ENCODE measurements at places on chromosomes 13 and 19.
A peak's percentile ranks its signal among the peaks of the same experiment; 100 is the strongest.

DNA sequence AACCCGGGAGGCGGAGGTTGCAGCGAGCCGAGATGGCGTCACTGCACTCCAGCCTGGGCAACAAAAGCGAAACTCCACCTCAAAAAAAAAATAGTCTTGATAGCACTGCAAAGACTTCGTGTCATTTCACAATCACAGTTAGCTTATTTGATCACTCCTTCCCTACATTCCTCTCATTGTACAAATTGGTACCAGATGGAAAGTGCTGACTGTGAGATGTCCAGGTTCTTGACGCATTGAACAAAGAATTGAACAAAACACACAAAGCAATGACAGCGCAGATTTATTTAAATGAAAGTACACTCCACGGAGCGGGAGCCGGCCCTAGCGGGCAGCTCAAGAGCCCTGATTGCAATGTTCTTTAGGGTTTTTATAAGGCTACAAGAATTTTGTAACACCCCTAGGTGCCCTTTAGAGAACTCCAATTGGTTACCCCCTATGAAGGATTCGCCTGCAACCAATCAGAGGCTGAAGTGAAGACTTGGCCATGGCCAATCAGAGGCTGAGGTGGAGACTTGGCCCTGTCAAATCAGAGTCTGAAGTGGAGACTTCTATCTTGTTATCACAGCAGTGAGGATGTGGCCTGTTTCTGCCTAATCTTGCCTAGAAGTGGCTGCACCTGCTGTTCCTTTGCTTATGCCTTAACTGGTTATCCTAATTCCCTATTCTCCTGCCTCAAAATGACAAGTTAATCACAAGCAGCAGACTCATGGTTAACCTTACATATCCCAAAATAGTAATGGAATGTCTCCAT lies 16.7 kb downstream of the ZNF556 start:
- no peak for DNase-seq

GRCh38 chr19:55594996-55595545 lies 4.2 kb downstream of the FIZ1 start:
- no peak for DNase-seq

DNA sequence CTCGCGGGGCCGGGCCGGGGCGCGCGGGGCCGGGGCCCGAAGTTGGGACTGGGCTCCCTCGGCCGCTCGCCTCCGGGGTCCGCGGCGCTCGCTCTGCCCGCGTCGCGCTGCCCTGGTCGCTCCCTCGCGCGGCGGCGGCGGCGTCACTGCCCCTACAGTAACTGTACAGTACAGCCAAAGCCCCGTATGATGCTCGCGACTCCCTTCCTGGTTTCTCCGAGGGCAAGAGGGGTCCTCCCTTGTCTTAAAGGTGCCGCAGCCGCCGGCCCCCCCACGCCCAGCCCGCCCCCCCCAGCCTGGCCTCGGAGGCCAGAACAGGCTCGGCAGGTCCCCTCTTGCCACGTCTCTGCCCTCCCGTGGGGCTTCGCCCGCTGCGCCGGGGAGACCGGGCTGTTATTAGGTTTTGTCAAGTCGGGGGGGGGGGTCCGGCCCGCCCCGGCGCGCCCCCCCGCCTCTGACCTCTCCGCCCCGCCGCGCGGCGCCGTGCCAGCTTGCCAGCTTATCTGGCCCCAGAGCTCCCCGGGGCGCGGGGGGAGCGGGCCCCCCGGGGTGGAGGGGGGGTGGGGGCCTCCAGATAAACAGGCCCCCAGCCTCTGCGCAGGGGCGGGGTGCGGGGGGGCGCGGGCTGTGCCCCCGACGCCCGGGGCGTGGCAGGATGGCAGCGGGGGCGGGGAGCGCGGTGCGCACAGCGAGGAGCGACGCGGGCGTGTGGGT lies at the start of gene ZBTB7A:
Gene ZBTB7A, minus strand, starts transcription at position 218 of the 714 bp plus-strand sequence. CDS start 11,667 bp downstream, outside the sequence.
- peak; percentile 64 for DNase-seq

DNA sequence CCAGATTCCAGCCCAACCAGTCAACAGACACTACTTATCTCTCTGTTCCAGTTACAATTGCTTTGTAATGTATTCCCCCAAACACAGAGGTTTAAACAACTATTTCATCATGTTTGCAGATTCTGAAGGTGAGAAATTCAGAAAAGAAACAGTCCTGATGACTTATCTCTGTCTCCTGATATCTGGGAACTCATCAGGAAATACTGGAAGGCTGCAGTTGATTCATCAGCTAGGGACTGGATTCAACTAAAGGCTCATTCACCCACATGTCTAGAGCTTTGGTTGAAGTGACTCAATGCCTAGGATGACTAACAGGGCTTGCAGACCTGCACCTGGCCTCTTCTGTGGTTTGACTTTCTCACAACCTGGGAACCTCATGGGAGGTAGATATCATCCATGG lies 56.6 kb upstream of the GPC6 start:
- no peak for DNase-seq

DNA sequence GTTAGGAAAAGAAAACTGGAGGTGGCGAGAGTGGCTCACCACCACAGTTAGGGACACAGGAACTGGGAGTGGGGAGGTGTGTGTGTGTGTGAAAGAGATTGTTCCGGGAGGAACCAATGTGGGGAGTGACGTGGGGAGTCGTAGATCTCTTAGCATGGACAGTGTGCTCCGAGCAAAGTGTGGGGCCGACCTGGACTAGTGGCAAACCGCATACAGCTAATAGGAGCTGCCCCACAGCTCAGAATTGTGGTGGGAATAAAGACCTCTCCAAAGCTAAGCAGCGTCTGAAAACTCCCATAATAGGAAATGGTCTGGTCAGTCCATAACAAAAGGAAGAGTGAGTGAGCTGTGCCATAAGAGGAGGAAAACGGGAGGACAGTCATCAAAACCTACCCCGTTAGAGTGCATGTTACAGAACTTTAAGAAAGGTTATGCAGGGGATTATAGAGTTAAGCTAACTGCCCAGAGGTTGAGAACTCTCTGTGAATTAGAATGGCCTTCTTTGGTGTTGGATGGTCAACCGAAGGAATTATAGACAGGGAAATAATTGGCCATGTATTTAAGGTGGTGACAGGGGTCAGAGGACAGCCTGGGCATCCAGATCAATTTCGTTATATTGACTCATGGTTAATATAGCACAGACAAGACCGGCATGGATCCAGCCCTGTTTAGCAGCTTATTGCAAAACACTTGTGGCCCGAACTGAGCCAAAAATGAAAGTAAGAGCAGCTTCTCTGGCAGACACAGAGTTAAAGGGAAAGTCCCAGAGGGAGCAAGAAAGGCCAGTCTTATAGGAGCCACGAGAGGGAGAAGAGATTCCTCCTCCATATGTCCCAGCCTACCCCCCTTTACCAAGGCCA lies 8.9 kb upstream of the SLC15A1 start:
- no peak for DNase-seq

All from HEK293T (cell line).